ENCODE measurements at places on chromosomes 13 and 19.

DNA sequence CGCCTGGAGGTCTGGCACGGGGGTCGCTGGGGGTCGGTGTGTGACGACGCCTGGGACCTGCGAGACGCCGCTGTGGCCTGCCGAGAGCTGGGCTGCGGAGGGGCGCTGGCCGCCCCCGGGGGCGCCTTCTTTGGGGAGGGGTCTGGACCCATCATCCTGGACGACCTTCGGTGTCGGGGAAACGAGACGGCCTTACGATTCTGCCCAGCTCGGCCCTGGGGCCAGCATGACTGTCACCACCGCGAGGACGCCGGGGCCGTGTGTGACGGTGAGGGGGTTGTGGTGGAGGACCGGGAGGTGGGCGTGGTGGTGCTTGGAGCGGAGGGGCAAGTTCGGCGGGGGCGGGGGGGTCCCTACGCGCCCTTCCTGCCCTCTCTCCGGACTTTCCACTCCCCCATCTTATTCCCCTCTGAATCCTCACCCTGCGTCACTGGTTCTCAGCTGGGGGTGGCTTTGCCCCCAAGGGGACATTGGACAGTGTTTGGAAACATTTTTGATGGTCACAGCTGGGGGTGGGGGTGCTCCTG, 5.5 kb downstream of the SSC5D start:
- no peak for DNase-seq

GRCh38 chr13:27827646-27828045, 35.4 kb downstream of the GSX1 start:
- no peak for DNase-seq

GRCh38 chr13:112911285-112911701, 57.7 kb upstream of the MCF2L start:
- DNase-seq = no peak

DNA sequence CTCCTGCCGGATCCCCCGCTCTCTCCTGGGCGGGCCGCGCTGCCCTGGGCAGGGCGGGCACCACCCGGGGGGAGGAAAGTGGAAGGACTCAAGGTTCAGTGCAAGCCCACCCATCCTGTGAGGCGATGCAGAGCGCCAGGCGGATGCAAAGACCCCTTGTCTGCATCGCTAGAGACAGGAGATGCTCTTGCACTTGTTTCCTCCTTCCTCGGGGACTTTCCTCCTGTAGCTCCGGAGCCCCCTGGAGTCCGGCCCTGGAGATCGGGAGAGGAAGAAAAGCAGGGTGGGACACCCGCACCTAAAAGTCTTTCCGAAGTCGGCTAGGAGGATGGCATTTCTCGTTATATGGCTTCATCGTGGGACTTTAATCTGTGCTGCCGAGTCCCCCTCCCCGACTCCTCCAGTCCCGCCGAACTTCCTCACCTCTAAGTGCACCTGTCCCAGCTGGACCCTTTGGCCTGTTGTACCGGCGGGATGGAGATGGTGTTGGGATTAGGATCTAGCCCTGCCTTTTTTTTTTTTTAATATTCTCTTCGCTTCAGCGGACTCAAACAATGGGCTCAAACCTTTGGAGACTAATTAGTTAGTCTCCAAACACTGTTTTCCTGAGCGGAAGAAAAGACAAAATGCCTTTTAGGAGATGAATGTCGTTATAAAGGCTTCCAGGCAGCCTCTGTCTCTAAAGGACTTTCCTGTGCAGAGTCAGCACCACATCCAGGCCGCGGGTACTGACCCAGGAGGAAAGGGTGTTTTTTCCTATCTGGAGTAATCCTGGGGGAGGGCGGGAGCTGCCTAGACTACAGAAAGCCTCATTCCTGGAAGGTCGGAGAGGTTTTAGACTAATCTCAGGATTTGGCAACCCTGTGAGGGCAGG, 725 bp downstream of the FAM124A start:
- no peak for DNase-seq

- DNase-seq = no peak
Measured at GRCh38 chr19:511101-511851, 4.0 kb downstream of the TPGS1 start.

- no peak for DNase-seq
Measured at GRCh38 chr13:22175241-22175640, 504.4 kb downstream of the FGF9 start.

DNA sequence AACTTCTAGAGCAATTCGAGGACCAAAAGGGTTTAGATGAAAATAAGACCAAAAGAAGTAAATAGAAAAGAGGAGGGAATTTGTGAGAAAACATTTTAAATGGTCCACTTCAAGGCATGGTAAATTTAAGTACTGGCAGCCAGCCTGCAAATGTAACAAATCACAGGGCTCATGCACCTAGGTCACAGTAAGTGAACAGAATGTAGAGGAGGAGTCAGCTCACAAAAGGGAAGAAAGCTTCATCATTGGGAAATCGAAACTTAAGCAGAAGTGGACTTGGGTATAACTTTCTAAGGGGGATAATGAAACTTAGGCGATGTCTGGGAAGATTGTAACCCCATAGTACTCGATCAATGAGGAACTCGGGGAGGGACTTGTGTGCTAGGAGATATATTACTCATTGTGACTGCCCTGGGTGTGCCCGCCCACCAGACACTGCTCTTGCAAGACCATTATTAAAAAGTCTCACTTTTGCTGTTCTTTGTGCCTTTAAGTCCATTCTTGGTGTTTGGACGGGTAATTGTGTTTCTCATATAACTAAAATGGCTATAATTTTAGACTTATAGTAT, 1053.6 kb upstream of the MIR17HG start:
- no peak for DNase-seq

GRCh38 chr19:52923778-52924593, 758 bp upstream of the ZNF888 start:
- no peak for DNase-seq

- DNase-seq = no peak
Measured at GRCh38 chr13:38888309-38888708, 102.3 kb downstream of the STOML3 start.

GRCh38 chr13:24493356-24493755, 19.2 kb downstream of the PARP4 start:
- DNase-seq = no peak

GRCh38 chr19:18716857-18717256, 33.4 kb downstream of the CRTC1 start:
- DNase-seq = no peak

- no peak for DNase-seq
Measured at GRCh38 chr13:110442930-110443621, 118.4 kb downstream of the RAB20 start.

DNA sequence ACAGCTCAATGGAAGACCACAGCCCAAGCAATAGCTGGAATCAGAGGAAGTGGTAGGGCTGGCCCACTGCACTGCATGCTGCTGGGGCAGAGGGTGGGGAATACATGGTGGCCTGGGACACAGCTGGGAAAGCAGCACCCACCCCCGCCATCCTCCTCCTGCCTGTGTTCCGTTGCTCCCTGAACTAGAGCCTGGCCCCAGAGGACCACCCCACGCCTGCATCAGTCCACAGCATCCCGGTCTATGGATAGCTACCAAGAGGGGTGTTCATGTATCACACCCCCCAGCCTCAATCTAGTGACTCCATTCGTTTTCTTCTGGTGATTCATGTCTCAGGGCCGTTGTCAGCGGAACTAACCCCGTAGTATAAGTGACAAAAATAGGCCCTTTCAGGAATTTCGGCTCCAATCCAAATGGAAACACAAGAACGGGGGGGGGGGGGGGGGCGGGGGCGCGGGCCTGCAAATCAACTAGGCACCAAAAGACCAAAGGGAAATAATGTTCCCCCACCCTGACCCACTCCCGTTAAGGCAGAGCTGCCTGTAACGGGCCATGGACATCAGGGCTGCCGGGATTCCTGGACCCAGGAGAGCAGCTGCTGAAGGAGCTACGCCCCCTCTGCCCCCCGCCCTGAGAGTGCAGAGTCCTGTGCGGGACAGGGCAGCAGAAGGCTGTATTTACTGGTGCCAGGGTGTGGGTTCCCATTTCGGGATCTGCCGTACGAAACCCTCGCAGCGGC, 18.9 kb upstream of the EPHX3 start:
- DNase-seq = no peak

DNA sequence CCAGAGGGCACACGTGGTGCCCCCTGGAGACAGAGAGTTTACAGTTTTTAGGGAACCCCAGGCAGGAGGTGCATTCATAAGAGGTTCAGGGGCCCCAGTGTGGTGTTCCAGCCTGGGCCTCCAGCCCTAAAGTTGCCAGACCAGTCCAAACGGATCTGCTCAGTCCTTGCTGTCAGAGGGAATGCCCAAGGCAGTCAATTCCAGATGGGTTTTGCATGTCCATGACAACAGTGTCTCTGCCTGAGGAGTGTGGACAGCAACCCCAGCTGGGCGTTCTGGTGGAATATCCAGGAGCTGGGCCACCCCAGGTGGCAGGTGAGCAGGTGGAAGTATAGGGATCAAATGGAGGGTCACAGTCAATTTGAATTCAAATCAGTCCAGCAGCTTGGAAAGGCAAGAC, 25.3 kb downstream of the FBXO27 start:
- no peak for DNase-seq

- DNase-seq = no peak
Measured at GRCh38 chr19:49689133-49690078, at the start of gene ADM5. Gene ADM5 (plus strand): TSS chr19:49689594. CDS start chr19:49689838, 244 bp downstream.

GRCh38 chr19:35458731-35459391, 10.8 kb downstream of the FFAR2 start:
- DNase-seq = no peak

DNA sequence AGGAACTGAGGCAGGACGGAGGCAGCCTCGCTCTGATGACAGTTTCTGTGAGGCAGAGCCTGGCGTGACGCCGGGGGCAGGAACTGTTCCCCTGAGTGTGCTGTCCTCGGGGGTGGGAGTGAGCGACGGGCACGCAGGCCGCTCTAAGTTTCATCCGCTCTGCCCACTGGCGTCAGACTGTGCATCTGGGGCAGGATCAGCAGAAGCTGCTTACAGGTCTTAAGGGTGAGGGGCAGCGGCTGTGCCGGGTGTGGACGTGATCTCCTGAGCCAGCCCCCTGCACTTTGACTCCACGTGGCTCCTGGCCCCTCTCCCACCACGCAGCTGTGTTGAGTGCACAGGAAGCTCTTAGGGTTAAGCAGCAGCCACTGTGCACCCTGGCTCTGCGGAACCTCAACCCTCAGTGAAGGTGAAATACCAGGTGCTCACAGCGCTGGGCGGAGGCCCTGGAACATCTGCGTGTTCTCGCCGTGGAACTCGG, 1.5 kb downstream of the GRK1 start:
- DNase-seq = no peak

GRCh38 chr19:11373166-11373884, 1.1 kb upstream of the SWSAP1 start:
- no peak for DNase-seq

All from AG09319 (cell line).